8988T (cell line): ENCODE measurements at places on chromosomes 5 and 9.

DNA sequence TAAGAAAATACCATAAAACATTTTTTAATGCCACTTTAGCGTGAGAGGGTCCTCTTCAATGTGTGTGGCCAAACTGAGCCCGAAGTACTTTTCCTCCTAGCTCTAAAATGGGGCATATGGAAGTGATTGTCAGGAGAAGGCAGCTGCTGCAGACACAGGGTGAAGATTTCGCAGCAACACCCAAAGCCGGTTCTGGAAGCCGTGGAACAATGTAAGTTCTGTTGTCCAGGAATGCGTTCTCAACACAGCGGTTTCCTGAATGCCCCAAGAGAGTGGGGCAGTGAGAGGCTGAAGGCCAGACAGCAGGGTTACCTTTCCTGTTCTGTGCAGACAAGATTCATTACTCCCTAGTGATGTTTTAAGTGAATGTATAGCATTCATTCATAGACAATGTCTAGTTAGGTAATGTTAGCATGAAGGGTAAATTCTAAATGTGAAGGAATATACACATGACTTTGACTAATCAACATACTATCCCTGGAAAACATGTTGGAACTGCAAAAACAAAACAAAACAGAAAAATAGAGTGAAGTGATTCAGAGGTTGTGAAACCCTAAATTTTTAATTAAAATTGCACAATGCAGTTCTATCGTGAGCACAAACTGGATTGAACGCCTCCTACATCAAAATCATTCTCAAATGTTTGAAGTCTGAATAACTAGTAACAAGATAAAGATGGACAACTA, 197.0 kb upstream of the SEMA6A start:
- no peak for DNase-seq

DNA sequence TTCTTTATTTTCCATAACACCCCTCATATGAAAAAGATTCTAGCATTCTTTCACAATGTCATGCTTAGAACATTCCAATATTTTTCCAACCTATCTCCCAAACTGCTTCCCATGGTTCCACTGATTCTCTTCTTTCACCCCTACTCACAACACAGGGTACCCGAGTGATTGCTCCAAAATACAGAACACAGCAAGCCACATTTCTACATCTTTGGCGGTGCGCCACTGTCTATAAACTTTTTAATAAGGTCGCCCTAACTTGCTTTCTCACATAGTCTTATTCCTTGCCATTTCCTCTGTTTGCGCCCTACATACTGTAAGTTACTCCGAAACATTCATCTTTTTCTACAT, 517.1 kb downstream of the RAB3C start:
- no peak for DNase-seq

GRCh38 chr5:38316544-38317224, 58.3 kb downstream of the EGFLAM start:
- DNase-seq, result no peak

DNA sequence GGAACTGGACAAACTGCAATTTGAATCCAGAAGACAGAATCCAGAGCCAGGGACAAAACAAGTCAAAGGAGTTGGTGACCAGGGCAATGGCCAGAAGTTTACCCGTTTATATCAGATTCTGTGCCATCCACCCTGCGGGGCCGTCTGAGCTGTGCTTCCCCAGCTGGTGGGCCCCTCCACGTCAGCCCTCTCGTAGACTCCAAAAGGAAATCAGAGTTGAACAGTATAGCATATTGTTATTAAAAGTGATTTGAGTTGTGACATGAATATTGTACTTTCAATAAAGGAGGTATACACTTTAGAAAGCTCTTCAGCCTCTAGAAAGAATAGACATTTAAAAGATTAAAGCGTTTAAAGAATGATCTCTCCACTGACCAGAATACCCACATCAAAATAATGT, 102.4 kb downstream of the NFIB start:
- no peak for DNase-seq

DNA sequence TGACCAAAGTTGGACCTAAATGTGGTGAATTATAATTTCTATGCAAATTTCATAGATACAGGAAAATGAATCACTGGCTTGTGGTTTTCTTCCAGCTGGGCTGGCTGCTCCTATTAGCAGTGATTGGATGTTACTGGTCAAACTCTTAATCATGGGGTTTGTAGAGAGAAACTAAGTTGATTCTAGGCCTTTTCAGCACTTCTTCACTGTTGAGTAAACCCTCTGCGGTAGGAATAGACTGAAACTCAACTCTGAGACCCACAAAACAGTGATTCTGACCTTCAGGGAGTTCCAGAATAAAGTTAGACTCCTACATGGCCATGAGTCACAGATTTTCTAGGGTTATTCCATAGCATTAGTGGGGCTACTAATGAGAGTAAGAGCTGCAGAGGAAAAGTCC, 47.9 kb upstream of the FKTN start:
- no peak for DNase-seq
